Activated T-cell treated with anti-CD3 and anti-CD28 coated beads, Interleukin-2, amount 50 U/mL, for 72 hours (primary cell): ENCODE measurements at places on chromosomes 5 and 9.

DNA sequence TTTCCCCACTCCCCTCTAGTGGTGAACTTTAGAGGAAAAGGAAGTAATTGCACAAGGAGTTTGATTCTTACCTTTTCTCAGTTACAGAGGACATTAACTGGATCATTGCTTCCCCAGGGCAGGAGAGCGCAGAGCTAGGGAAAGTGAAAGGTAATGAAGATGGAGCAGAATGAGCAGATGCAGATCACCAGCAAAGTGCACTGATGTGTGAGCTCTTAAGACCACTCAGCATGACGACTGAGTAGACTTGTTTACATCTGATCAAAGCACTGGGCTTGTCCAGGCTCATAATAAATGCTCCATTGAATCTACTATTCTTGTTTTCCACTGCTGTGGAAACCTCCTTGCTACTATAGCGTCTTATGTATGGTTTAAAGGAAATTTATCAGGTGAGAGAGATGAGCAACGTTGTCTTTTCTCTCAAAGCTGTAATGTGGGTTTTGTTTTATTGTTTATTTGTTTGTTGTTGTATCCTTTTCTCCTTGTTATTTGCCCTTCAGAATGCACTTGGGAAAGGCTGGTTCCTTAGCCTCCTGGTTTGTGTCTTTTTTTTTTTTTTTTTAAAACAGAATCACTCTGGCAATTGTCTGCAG lies 25.3 kb downstream of the SLC22A5 start:
- H3K27me3 ChIP-seq = no peaks in the 10 kb centered on the region
- no peak overlapping the region for H3K4me3 ChIP-seq
- H3K36me3 ChIP-seq = no peaks in the 10 kb centered on the region
- peaks cover 75% of the 10 kb centered on the region for H3K4me1 ChIP-seq
- no peak for DNase-seq

DNA sequence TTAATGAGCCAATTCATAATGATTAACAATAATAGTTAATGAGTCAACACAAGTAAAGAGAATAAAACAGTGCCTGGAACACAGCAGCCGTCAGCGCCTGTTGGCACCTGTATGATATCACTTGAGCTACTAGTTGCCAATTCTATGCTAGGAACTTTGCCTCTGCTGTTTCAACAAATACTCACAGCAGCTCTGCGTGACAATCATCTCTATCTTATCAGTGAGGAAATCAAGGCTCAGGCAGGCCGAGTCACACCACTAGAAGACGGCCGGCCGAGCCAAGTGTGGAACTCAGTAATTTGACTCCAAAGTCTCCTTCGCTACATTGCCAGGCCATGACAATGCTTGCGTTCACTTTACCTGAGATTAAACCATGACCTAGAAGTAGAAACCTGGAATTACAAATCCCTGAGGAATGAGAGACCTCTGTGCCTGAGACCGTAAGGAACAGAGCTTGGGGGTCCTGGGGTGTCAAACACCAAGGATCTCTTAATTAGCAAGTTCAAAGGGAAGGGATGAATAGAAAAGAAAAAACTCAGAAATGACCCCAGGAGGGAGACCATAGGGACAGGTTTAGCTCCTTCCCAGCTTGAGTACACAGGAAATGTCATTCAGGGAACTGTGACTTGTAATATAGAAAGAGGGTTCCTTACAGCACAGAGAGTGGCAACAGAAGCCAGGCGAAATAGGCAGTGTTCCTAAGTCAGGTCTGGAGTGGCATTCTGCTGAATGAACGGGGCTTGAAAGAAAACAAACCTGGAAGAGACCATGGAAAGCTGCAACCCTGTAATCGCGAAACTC lies 109.1 kb downstream of the SUSD1 start:
- peaks cover 11% of the 10 kb centered on the region for H3K4me1 ChIP-seq
- no peak overlapping the region for H3K4me3 ChIP-seq
- H3K36me3 ChIP-seq = peaks cover 2% of the 10 kb centered on the region
- DNase-seq = no peak
- no peak overlapping the region for H3K27ac ChIP-seq

- H3K27me3 ChIP-seq = peaks cover 15% of the 10 kb centered on the region
- DNase-seq = no peak
- no peak overlapping the region for H3K4me3 ChIP-seq
- H3K4me1 ChIP-seq = no peaks in the 10 kb centered on the region
- H3K27ac ChIP-seq = no peak overlapping the region
Observed at GRCh38 chr9:107261106-107261505, 22.0 kb upstream of the RAD23B start.

DNA sequence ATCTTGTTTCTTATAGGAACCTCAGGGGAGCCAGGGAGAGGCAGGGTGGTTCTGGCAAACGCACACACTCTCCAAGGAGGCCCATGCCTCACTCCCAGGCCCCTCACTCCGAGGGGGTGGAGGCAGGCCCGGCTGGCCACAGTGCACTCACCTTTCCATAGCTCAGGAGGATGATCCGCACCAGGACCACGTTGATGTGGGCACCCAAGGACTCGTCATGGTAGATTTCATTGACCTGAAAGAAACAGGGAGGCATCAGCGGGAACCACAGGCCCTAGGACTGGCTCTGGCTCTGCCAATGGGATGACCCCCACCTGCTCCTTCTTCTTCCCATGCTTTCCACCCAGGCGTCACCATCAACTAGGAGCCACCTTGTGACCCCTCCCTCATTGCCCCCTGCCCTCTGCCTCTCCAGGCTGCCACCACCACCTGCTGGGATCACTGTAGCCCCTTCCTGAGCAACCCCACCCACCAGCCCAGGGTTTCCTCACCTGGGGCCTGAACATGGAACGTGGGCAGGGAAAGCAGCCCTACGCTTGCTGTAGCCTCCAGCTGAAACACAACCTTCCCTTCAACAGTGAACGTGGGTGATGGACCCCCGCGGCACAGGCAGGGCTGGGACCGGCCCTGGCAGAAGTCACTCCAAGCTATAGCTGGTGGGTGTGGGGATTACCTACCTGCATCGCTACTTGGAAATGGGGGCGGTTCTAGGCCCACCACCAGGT lies 120.9 kb downstream of the ZNF354C start:
- no peak for DNase-seq
- peaks cover 10% of the 10 kb centered on the region for H3K27me3 ChIP-seq
- H3K27ac ChIP-seq = no peak overlapping the region
- peaks cover 2% of the 10 kb centered on the region for H3K36me3 ChIP-seq
- no peak overlapping the region for H3K4me3 ChIP-seq

GRCh38 chr5:1930880-1931603 lies 48.3 kb upstream of the IRX4 start:
- H3K4me3 ChIP-seq = no peak overlapping the region
- peaks cover 6% of the 10 kb centered on the region for H3K27me3 ChIP-seq
- DNase-seq = no peak
- H3K36me3 ChIP-seq = no peaks in the 10 kb centered on the region
- H3K4me1 ChIP-seq = no peaks in the 10 kb centered on the region
- H3K27ac ChIP-seq = no peak overlapping the region

GRCh38 chr9:2281803-2282185 lies 266.6 kb downstream of the SMARCA2 start:
- H3K4me3 ChIP-seq = no peak overlapping the region
- no peak overlapping the region for H3K27ac ChIP-seq
- no peaks in the 10 kb centered on the region for H3K4me1 ChIP-seq

DNA sequence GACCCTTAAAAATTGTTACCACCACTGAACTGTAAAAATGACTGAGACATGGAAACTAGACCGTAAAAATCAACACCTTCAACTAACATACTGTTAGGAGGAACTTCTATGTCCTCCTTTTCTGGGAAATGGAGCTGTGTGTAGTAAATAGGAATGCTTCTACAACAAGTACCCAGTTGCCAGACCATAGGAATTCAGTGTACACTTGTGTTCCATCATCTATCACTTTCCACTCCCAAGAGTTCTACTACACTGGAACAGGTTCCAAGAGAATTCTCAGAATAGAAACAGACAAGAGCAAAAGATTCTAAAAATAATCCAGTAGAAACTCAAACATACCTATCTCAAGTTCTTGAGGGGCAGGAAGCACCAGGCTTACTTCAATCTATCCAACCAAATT lies 23.6 kb downstream of the UBAP2 start:
- H3K27me3 ChIP-seq = no peaks in the 10 kb centered on the region
- H3K4me1 ChIP-seq = peaks cover 5% of the 10 kb centered on the region
- no peaks in the 10 kb centered on the region for H3K36me3 ChIP-seq
- no peak overlapping the region for H3K4me3 ChIP-seq
- peak overlapping the region; percentile 25 for H3K27ac ChIP-seq
- no peak for DNase-seq

DNA sequence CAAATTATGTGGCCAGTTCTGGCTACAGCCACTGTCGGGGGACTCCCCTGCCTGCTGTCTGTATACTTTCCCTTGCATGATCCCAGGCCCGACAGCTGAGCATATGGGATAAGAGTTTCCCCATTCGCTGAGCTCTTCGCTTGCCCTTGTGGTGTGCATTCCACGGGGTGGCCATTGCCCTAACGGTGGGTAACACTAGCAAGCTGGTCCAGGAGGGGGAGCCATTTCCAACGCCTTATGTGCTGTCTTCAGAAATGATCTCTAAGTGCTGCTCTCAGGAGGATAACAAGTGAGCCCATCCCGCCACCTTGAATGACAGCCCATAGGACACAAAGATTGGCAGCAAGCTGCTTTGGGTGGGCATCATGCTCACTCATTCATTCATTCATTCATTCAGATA lies 190.9 kb downstream of the FSTL4 start:
- DNase-seq = peak; percentile 40
- no peak overlapping the region for H3K4me3 ChIP-seq
- no peak overlapping the region for H3K27ac ChIP-seq
- H3K27me3 ChIP-seq = peaks cover 28% of the 10 kb centered on the region
- H3K36me3 ChIP-seq = no peaks in the 10 kb centered on the region
- peaks cover 15% of the 10 kb centered on the region for H3K4me1 ChIP-seq

DNA sequence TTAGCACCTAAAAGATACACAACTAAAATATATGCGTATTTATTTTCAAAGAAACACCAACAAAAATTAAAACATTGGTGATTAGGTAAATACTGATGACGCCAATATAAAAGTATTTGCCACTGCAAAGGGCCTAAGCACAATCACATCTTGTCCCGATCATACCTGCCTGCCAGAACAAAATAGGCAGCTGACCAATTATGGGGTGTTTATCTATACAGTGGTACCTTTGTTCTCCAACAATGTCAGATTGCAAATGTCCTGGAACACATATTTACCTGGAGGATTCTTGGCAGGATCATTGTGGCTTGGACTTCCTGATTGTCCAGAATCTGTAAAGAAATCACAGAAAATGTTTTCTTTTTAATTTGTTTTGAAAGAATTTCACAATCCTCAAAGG lies 134.5 kb downstream of the NFIB start:
- H3K4me1 ChIP-seq = no peaks in the 10 kb centered on the region
- H3K4me3 ChIP-seq = no peak overlapping the region
- DNase-seq = no peak
- H3K36me3 ChIP-seq = no peaks in the 10 kb centered on the region
- no peaks in the 10 kb centered on the region for H3K27me3 ChIP-seq

- no peak overlapping the region for H3K4me3 ChIP-seq
- no peak overlapping the region for H3K27ac ChIP-seq
- DNase-seq = no peak
- no peaks in the 10 kb centered on the region for H3K36me3 ChIP-seq
- H3K4me1 ChIP-seq = peaks cover 2% of the 10 kb centered on the region
- no peaks in the 10 kb centered on the region for H3K27me3 ChIP-seq
Observed at GRCh38 chr5:436641-436975, 6.4 kb upstream of the EXOC3 start.
